AG04450 (cell line): ENCODE measurements at places on chromosomes 12 and 14.

GRCh38 chr12:6229224-6230218, 29.3 kb downstream of the CD9 start:
- peak; percentile 90 for DNase-seq

- DNase-seq, result no peak
Observed at GRCh38 chr14:71481021-71481654, 451.1 kb upstream of the RGS6 start.

DNA sequence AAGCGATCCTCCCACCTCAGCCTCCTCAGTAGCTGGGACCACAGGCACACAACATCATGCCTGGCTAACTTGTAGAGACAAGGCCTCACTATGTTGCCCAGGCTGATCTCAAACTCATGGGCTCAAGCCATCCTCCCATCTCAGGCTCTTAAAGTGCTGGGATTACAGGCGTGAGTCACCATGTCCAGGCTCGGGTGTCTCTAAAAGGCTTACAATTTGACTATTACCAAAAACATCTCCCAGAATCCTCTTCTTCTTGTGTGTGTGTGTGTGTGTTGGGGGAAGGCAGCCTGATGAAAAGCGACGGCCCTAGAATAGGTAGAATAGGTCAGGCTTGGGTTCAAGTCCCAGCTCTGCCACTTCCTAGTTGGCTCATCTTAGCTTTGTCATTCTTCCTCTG, 16.8 kb downstream of the MSI1 start:
- no peak for DNase-seq

GRCh38 chr12:93011100-93011499, 82.0 kb upstream of the EEA1 start:
- no peak for DNase-seq

DNA sequence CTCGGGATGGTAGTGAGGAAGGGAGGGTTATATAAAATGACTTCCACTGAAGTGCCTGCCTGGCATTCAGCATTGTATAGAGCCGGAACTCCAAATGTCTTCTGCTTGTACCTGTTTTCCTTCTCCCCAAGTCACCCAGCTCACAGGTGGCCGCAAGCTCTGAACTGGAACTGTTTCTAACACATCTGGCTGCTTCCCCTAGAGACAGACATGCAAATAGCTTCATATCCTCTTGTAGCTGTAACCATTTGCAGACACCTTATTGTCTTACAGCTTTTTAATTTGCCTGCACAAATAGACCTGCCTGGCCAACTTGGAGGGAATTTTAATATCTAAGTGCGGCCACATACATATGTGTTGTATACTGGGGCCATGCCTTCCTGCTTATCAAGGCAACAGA, 126.0 kb downstream of the CHST11 start:
- no peak for DNase-seq

DNA sequence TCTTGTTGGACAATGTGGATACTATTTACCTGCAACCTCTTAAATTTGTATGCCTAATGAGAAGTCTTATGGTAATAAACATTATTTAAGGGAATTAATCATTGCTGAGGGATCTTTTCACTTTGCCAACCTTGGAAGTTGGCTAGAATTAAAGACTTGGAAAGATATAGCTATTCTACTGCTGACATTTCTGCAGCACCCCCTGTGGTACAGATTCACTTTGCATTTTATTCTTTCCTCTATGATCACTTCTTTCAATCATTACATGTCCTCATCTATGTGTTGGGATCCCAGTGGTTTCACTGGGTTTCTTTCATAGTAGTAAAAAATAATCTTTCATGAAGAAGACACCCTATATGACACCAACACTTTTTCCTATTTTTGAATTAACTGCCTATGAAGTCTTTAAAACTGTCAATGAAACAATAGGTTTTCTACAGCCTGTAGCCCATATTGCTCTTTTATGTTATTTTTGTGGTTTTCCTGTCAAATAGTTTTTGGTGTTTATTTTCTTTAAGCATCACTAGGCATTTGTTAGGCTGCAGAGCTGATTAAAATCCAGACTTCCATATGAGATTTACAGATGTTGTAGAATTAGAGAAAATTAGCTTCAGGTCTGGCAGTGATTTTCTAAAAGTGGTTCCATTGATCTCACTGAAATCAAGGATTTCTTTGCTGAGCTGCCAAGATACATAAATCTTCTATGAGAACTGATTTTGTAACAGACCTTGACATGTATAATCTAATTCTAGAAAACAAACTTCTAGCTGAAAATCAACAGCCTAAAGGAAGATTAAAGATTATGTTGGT, 256.1 kb downstream of the NAV3 start:
- no peak for DNase-seq

- DNase-seq, result no peak
Observed at GRCh38 chr12:96670334-96670899, 181.0 kb downstream of the CFAP54 start.

- no peak for DNase-seq
Observed at GRCh38 chr12:132210223-132211055, 66.2 kb downstream of the NOC4L start.

GRCh38 chr12:80299976-80300375, 144.1 kb upstream of the PTPRQ start:
- DNase-seq, result no peak

GRCh38 chr12:53964315-53964713, 8.6 kb upstream of the HOXC11 start:
- DNase-seq, result no peak
